ENCODE measurements at places on chromosomes 7 and 10. TPM values are rescaled to one million over a fixed set of nuclear protein-coding genes. Genes with fewer than 3 reads are reported as not detected.
A peak's percentile ranks its signal among the peaks of the same experiment; 100 is the strongest.

DNA sequence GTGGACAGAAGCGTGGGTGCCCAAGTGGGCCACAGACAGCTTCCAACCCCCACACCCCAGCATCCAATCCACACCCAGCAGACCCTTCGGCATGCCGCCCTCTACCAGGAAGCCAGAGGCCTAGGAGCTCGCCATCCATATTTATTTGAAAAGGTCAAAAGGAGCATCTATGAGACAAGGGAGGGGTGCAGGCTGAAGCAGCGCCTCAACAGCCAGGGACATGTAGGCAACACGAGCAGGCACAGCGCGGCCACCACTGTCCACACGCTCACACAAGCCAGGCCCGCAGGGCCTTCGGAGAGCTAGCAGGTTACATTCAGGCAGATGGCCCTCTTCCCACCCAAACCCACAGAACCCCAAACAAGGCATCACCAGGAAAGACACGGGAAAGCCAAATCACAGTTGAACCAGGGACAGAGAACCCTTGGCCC, 34.6 kb downstream of the PSAP start:
- no peak for DNase-seq

DNA sequence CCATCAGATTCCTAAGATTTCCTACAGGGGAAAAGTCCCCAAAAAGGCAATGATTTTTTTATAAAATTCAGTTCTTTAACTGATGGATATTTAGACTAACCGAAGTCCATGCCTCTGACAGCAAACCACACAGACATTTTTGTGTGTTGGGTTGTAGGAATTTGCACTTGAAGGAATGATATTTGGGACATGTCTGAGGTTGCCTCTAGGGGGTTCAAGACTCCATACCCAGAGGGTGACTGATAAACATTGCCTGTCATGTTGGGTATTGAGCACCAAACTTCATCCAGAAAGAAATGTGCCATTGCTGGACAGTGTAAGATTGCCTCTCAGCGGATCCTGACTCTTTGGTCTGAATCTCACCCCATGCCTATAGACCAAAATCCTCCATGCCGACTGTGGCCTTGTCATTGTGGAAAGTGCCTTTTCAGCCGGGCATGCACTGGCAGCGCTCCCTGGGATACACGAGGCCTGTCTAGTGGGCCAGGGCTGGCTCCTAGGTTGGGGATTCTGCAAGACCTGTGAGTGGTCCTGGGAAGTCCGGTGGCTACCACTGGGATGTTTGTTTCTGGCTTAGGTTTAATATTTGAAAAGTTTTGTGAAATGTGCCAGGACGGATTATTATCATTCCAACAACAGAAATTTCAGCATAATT, 252.9 kb downstream of the WDR37 start:
- DNase-seq, result no peak

DNA sequence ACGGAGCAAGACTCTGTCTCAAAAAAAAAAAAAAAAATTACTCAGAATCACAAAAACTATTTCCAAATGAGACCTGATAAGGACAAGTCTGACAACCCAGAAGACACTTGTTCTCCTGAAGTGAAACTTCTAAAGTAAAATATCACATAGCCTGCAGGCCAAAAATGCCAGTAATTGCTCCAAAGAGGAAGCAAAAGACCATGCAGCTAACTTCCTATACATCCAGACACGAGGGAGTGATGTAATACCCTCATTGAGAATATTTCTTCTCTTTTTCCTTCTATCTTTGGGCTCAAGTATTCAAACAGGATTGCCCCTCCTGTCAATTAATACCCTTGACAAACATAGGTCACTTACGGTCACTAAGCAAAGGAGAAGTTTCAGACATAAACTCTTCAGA, 31.2 kb downstream of the ARMH3 start:
- no peak for DNase-seq

Gene TEX47
- not detected for total RNA-seq

Gene OPALIN
- not detected for total RNA-seq

DNA sequence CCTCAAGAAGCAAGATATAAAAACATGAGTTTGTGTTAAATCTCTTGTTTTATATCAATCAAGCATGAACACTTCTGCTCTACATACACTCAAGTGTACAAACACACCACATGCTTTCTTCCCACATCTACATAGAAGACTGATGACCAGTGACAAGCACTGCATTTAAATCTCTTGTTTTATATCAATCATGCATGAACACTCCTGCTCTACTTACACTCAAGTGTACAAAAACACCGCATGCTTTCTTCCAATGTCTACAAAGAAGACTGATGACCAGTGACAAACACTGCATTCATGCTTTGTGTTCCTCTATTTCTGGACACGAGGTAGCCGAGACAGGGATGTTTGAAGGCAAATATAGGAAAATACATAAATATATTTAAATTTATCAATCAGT, 642.0 kb upstream of the PFKP start:
- DNase-seq, result no peak

- no peak for DNase-seq
These were observed 13.9 kb downstream of the HDAC9 start for GRCh38 chr7:18509481-18509880.

Gene CDNF
- total RNA-seq, result 1.0 TPM

DNA sequence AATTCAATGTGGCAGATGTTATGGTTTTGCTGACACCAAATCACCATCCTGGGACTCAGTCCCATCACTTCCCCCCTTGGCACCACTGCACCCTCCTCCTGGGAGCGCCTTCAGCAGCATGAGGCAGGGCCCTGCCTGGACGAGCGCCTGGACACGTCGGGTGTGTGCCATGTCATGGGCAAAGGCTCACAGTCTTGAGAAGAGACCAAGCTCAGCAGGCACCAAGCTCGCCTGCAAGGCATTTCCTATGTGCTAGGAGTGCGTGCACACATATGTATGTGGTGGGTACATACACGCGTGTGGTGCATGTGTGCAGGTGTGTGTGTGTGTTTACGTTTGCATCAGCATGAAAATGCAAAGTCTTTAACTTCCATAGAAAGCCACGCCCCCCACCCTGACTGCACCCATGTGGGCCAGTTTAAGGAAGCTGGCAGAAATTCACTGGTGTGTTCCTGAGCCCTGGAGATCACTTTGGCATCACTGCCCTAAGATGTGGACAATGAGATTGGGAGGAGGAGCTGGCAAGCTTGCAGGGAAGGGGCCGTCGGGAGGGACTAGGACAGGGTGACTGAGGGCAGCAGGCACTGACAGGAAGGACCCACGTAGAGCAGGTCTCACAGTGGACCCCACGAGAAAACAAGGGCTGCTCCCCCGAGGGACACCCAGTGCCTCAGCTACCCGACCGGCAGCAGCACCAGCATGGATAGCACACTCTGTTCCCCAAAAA, 169.9 kb upstream of the PPP2R2D start:
- DNase-seq, result no peak

Gene SPDYE6
- not detected for total RNA-seq

Gene ABCB4
- total RNA-seq, result not detected

- DNase-seq, result no peak
These were observed 198.4 kb downstream of the CNTNAP2 start for GRCh38 chr7:146314962-146315361.

DNA sequence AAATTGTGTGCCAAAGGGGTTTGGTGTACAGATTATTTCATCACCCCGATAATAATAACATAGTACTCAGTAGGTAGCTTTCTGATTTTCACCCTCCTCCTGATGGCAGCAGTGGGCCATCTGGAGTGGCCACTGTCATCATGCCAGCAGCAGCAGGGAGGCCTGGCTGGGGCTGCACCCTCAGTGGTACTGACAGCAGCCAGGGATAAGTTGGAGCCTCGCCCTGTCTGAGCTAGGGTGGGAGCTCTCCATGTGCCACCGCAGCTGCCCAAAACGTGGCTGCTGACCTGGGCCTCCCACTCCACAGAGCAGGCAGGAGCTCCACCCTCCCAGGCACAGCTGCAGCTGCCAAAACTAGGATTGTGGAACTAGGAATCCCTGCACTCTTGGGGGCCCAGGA, 700.8 kb upstream of the KCND2 start:
- no peak for DNase-seq

Gene CDC14C
- not detected for total RNA-seq

Gene GCK
- total RNA-seq, result 0.80 TPM

GRCh38 chr7:67653856-67654454, 657.3 kb downstream of the TYW1 start:
- no peak for DNase-seq

GRCh38 chr10:79390551-79391229, 43.4 kb downstream of the PPIF start:
- no peak for DNase-seq

- DNase-seq, result no peak
These were observed 35.8 kb downstream of the PRF1 start for GRCh38 chr10:70566515-70567290.

GRCh38 chr10:127776816-127777215, 39.8 kb downstream of the FOXI2 start:
- DNase-seq, result no peak

- peak; percentile 81 for DNase-seq
These were observed 9.6 kb downstream of the PSD start for GRCh38 chr10:102408728-102409603.

Gene DLX5
- not detected for total RNA-seq

Gene FAM131B
- total RNA-seq, result 0.77 TPM

GRCh38 chr10:69410487-69410886, 6.2 kb downstream of the TACR2 start:
- no peak for DNase-seq

- DNase-seq, result no peak
These were observed 195.6 kb upstream of the CSTF2T start for GRCh38 chr10:51894771-51895578.

- DNase-seq, result no peak
These were observed 82.7 kb downstream of the SPAG6 start for GRCh38 chr10:22427890-22428571.

DNA sequence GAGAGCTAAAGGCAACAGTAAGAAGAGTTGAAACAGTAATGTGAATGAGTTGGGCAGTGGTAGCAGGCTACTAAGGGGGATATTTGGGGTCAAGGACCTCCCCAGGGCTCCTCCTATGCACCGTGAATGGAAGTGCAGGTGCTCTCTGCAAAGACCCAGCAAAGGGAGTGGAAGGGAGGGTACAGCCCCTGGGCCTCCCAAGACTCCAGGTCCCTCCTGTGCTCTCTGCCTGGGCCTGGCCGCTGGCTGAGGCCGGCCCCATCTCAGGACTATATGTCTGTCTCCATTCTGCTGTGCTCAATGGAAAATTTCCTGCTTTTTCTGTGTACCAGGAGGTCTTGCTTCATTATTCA, 372.1 kb upstream of the MKI67 start:
- no peak for DNase-seq

- DNase-seq, result no peak
These were observed 14.4 kb downstream of the ALKBH4 start for GRCh38 chr7:102450242-102450641.

Gene BHLHA15
- not detected for total RNA-seq

DNA sequence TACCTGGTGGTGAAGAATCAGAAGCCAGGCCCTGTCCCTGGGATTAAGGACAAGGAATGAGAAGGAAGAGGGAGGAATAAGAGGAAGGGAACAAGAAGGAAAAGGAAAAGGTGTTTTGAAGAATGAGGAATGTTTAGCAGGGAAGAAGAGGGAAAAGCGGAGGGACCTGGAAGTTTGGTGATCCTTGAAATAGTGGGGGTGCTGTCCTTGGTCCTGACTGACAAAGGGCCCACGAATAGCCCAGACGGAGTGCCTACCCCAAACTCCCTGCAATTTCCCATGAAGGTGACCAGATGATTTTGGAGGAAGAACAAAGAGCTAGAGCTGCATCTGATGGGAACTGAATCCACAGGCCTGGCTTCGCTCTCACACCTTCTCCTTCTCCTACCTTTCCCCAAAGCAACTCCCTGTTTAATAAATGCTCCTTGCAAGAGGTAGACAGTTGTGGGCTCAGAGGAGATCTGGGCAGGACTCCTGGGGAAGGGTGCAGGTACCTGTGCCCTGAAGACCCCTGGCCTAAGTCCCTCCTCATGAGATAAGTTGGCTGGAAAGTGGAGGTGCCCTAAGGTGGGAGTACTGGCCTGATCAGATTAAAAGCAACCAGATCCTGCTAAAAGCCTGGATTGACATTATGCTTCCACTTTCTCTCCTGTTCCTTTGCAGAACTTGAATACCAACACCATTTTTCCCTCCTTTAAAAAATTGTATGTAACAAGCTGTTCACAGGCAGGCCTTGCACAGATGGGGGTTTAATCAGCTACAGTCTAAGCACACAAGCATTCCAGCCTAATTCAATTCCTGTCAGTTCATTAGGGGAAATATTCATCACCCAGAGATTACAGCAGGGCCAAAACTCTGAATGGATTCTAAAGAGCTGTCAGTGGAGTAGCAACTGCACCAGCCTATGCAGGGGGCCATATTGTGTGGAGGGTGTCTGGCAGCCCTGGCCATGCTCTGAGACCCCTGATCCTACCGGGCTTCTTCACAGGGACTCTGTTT, 19.4 kb downstream of the KAZALD1 start:
- DNase-seq, result no peak

Gene LIPF
- not detected for total RNA-seq

Measured in activated naive CD4-positive, alpha-beta T cell treated with anti-CD3 and anti-CD28 coated beads, Interleukin-2, amount 50 U/mL, for 72 hours (primary cell).